Activated CD4-positive, alpha-beta memory T cell treated with anti-CD3 and anti-CD28 coated beads, Interleukin-2, amount 10 ng/mL, durations not matched to agents 7 days and 5 days (primary cell): ENCODE measurements at places on chromosomes 12 and 14. TPM values are rescaled to one million over a fixed set of nuclear protein-coding genes. Genes with fewer than 3 reads are reported as not detected.

TXNRD1 gene
- total RNA-seq, result 112 TPM

PTPRQ gene
- total RNA-seq, result not detected

KRT78 gene
- not detected for total RNA-seq

TRIM9 gene
- 0.23 TPM for total RNA-seq
